ENCODE measurements at places on chromosomes 5 and 9.

- DNase-seq = no peak
These were observed 36.1 kb downstream of the TLE1 start for GRCh38 chr9:81653240-81653639.

GRCh38 chr9:28025186-28025585, 451.9 kb upstream of the C9orf72 start:
- DNase-seq = no peak

DNA sequence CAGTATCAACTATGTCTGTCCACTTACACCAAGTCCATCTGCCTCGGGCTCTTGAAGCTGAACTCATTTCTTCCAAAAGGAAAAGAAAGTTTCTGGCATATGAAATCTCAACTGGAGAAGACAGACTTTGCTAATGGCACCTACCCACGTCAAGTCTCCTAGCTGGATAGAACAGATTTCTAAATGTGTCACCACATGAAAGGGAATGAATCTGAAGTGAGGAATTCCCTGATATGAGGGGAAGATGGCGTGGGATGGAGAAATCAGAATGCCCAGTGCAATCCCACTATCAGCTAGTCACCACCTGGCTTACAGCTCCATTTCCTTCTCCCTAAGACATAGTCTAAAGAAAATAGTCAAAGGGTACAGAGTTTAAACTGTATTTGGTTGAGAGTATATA, 144.7 kb downstream of the PAPPA start:
- no peak for DNase-seq

DNA sequence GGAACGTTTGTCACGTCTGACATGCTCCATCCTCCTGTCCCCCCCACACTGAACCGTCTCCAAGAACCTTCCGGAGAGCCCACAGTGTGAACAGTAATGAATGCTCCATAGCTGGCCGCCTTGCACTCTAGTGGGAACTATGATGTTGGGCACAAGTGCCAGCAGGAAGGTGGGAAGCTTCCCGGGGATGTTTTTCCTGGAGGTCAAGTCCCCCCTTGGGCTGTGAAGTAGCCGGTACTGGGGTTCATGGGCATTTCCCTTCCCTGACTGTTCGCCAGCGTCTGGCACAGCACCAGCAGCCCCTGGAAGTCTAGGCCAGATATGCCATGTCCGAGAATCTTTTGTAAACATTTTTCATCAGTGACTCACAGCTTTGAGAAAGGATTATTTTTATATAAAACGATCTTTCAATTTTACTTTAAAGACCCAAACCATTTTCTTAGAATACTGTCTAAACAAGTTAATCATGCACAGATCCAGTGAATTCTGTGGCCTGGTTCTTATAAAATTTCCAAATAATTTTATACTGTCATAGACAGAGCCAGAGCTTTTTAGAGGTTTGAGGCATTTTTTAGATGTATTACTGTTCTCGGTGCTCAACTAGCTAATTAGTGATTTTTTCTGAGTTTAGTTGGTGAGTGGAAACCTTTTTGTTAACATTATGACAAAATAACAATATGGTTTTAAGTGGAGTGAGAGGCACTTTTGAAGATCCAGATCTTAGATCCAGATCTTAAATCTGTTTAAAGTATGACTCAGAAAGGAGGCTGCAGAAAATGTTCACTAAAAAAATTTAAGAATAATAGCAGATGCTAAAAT, 11.6 kb downstream of the ABL1 start:
- DNase-seq = no peak
